Hematopoietic multipotent progenitor cell treated with erythropoietin and hydrocortisone succinate and interleukin-3 and kit ligand, for 4 days (in vitro differentiated cells): ENCODE measurements at places on chromosomes 12 and 14.

- peak; percentile 66 for DNase-seq
Measured at GRCh38 chr14:90301668-90302090, 30.1 kb downstream of the NRDE2 start.

DNA sequence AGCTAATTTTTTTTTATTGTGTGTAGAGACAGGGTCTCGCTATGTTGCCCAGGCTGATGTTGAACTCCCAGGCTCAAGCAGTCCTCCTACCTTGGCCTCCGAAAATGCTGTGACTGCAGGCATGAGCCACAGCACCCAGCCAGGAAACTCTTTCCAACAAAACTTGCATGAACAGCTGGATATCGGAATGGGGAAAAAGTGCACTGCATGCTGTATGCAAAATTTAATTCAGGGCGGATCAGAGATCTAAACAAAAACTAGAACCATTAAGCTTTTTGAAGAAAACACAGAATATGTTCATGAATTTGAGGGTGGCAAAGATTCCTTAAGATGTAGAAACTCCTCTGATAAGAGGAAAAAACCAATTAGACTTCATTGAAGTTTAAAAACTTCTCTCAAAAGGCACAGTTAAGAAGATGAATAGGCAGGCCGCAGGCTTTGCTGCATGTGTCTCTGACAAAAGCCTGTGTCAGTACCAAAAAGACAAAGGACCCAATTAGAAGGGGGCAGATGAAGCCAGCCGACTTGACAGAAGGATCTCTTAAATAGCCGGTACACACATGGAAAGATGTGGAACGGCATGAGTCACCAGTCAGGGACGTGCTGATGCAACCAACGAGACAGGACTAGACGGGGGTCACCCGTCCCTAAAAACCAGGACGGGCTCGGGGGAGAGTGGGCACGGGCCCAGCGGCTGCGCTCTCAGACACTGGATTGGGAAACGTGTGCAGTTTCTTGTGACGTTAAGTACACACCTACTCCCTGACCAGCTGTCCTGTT lies 34.8 kb upstream of the MMP17 start:
- DNase-seq = no peak

GRCh38 chr12:26010293-26010821 lies 51.9 kb downstream of the RASSF8 start:
- DNase-seq = no peak

DNA sequence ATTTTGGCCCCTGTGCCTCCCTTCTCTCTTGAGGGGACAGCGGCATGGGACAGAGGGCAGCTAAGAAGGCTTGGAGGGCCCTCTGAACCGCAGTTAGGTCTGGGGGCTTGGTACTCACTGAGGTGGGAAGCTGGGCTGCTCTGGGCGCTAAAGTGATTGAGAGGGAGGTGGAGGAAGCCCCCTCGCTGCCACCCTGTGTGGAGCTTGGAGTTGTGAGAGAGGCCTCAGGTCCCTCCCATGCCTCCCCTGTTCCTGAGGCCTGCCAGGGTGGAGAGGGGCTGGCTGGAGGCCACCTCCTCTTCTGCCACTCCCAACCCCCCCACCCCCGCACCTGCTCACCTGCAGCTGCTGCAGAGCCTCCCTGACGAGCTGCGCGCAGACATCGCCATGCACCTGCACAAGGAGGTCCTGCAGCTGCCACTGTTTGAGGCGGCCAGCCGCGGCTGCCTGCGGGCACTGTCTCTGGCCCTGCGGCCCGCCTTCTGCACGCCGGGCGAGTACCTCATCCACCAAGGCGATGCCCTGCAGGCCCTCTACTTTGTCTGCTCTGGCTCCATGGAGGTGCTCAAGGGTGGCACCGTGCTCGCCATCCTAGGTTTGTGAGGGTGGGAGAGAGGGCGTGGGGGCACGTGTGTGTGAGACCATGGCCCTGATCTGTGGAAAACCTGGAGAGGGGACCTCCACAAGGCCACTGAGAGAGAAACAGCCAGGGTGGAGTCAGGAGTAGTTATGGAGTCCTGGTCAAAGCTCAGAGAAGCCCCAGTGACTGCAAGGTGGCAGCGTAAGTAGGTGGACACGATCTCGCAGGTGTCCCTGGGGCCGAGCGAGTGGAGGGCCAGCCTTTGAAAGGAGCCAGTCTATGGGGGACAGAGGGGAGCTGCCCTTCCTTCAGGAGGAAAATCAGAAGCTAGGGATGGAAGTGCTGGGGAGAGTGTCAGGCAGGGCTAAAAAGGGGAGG lies 11.2 kb downstream of the KCNH3 start:
- DNase-seq = no peak

- DNase-seq = peak; percentile 91
Measured at GRCh38 chr12:104478396-104479122, 21.8 kb downstream of the CHST11 start.

DNA sequence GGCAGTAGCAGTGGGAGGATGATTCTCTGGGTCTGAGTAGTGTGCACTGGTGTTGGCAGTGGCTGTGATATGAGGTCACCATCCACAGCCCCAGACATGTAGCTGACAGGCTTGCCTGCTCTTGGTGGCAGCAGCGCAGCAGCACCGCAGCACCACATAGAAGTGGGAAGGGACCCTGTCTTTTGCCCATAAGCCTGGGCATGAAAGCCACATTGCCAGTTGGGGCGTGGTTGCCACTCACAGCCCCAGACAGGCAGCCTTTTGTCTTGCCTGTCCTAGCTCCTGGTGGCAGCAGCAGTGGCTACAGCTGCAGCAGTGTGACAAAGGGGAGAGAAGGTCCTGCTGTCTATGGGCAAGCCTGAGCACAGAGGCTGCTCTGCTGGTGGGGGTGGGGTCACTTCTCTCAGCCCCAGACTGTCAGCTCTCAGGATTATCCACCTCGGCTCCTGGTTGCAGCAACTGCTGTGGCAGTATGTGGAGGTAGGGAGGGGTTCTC lies 71.5 kb downstream of the BRMS1L start:
- no peak for DNase-seq
